ENCODE measurements at places on chromosomes 12 and 14.
A peak's percentile ranks its signal among the peaks of the same experiment; 100 is the strongest.

DNA sequence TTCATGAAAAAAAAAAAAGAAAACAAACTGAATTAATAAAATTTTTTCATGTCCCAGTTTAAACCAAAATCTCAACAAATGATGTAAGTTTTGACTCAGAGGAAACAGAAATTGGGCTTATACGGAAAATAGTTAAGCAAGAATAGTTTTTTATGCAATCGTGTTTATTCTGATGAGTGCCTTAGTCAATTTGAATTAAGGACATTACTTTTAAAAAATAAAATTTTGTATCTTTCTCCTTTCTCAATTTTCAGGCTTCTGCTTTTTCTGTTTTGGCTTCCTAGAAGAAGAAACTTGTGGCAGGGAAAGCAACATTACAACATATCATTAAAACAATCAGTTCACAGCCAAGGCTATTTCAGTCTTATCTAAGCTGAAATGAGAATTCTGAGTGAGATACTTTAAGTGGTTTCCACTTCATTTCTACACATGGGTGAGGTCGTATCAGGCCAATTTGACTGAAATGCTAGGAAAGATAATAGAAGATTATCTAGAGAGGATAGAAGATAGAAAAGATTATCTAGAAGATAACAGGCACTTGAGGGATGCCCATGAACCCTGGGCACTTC is 52.4 kb downstream of the BCL2L14 start:
- DNase-seq: peak; percentile 19

GRCh38 chr12:62335057-62335456 is 74.9 kb downstream of the USP15 start:
- no peak for DNase-seq

GRCh38 chr12:123998991-123999359 is 26.0 kb downstream of the ZNF664 start:
- DNase-seq: no peak

DNA sequence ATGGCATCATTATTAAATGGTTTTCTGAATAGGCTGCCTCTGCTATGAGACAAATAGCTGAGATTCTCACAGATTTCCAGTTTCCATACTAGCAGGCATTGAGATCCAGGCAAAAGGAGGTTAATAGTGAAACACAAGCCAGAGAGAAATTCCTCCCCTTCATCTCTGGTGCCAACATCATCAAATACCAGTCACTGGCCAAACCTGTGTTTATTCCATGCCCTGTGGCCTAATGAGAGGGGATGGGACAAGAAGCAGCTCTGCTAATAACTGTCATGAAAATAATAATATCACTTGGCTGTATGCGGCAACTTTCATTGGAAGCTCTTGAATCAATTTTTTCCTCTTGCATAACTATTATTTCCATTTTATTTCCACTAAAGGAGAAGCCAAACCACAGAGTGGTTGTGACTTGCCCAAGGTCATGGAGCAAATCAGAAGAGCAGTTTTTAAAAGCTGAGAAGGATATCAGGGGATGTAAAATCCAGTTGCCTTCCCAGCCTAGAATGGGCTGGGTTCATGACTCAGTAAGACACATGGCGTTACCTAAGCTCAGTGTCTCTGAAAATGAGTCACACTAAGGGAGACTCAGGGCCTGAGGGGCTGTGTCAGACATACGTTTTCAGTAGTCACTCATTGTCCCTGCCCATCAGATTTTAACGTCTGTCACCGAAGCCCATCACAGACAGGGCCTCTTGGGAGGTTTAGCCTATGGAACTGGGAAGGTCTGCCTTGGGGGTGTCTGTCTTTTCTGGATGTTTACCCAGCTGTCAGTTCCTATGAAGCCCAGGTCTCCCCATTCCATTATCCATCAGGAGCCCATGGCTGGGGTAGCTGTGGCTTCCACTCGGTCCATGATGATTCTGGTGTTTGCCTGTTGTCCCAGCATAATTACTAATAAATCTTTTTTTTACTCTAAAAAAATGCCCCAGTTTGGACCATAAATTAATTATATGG is 208.8 kb upstream of the EEA1 start:
- DNase-seq: peak; percentile 80

GRCh38 chr14:71521238-71522135 is 410.7 kb upstream of the RGS6 start:
- DNase-seq: no peak

DNA sequence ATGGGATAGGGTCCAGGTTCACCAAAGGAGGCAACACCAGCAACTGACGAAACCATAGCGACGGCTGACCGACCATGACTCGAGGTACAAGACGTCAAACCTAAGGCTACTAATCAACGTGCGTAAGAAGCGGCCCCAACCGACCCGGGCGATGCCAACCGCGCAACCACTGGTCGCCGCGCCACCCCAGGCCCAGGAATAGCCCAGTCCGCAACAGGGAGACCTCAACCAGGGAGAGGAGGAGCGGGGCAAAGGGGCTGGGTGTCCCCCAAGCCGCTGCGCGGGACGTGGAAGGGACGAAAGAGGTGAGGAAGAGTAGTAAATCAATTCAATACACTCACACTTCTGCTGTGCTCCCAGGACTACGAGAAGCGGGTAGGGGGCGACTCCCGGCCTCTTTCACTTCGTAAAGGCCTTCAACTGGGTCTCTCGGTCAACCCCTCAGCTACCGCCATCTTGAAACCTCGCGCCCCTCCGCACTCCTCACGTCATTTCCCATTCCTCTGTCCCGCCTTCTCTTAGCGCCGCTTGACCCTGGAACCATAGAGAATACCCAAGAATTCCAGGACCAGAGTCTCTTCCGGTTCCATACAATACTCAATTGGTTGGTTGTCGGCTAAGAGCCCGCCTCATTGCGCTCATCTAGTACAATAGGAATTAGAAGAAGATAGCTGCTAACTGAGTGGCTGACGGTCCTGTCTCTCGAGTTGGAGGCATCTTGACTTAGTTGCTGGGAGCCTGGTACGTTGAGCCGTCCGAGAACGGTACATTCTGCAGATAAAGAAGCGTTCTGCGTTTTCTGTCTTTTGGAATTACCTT is at the start of the genes C12orf60 and WBP11:
Gene C12orf60 (plus strand): TSS at position 660 of the 819 bp plus-strand sequence. CDS start 19,266 bp downstream, outside the sequence.
Gene WBP11 (minus strand): TSS at position 468 of the 819 bp plus-strand sequence. CDS start 2,095 bp downstream, outside the sequence.
- peak; percentile 98 for DNase-seq

DNA sequence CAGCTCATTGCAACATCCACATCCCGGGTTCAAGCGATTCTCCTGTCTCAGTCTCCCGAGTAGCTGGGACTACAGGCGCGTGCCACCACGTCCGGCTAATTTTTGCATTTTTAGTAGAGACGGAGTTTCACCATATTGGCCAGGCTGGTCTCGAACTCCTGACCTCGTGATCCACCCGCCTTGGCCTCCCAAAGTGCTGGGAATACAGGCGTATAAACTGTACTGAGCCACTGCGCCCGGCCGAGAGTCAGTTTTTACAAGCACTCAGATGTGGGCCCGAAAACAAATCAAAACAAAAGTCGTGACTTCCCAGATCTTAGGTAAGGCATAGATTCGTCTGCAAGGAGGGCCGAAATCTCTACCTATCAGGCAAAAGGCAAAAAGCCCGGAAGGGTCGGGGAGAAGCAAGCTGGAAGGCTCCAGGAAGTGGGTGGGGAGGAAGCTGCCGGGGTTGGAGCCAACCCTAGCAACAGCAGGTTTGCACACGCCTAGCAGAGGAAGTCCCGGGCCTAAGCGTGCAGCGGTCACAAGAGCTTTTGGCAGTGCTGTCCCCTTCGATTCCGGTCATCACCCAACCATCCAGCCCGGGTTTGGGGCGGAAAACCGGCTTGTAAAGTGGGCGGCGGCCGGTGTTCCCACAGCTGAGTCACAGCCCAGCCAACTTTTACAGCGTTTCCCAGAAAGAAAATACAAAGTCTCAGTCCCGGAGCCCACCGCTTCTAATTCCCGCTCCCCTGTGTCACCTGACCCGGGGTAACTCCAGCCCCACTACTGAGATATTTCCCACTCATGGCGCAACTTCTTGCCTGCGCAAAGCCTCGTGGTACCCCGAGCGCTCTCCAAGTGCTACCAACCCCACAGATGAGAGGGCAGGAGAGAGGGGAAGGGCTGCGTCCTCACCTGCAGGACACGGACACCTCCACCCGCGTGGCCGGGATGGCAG is 583 bp downstream of the CPNE8 start:
- DNase-seq: peak; percentile 88

GRCh38 chr14:94342334-94342934 is 19.3 kb upstream of the SERPINA6 start:
- peak; percentile 99 for DNase-seq
